ENCODE measurements at places on chromosomes 1 and 21.

GRCh38 chr1:99643021-99643779, 2.7 kb upstream of the PALMD start:
- DNase-seq = no peak

DNA sequence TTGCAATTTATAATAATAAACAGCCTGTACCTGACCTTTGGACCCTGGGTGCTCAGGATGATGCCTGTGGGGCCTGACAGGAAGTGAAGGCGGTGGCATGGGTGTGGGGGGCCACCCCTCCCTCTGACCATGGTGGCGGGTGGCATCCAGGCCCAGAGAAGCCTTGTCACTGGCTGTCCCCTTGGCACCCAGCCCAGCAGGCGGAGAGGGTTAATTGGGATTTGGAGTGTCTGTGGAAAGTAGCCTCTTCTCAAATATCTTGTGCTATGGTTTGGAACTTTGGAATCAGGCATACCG, 20.5 kb downstream of the SOX13 start:
- DNase-seq = no peak

- no peak for DNase-seq
These were observed 44.0 kb upstream of the LMO4 start for GRCh38 chr1:87284456-87285240.

- DNase-seq = no peak
These were observed at the start of gene FCER1G for GRCh38 chr1:161215076-161215475. TSS of gene FCER1G (plus strand) at chr1:161215295. CDS start at chr1:161215322, 27 bp downstream.

- DNase-seq = no peak
These were observed 1042.2 kb upstream of the ADGRL4 start for GRCh38 chr1:80048716-80049115.

- no peak for DNase-seq
These were observed 483 bp downstream of the TCEANC2 start for GRCh38 chr1:54053745-54054437.
